DMS 273 treated with DMSO at 0.1 percent for 48 hours (cell line): ENCODE measurements at places on chromosomes 7 and 10.

GRCh38 chr10:132667342-132668047, 118.5 kb downstream of the NKX6-2 start:
- DNase-seq, result no peak

DNA sequence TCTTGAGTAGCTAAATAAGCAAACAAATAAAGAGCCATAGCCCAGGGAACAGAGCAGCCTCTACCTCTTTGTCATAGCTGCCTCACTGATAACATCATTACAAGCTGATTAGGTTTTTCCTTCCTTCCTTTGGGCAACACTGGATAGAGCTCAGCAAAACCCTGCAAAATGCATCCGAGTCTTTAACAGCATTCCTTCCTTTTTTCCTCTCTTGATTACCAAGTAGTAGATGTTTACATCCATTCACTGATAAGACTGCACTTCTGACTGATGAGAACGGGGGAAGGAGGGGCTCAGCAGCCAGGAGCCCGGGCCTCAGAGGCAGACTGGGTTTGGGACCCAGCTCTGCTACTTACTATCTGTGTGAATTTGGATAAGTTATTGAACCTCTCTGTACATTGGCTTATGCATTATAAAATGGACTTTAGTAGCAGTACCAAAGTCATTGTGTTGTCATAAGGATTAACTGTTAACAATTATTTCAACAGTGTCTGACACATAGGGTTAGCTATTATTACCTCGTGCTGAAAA, 214.2 kb downstream of the ANK3 start:
- DNase-seq, result no peak

DNA sequence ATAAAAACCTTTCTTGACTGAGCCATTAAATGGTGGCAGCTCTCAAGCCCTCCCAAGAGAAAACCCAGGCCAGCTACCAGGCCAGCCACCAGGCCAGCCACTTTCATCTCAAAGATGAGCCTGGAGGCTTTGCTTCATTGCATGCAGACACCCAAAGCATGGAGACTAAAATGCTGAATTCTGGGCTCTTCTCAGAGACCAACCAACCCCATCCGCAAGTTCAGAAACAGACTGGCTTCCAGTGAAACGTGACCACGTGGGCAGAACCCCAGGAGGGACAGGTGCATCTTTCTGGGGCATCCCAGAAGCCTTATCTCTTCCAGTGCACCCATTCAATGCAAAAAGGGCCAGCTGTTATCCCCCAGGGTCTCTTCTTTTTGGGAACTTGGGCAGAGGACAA, 20.9 kb downstream of the CHST15 start:
- DNase-seq, result no peak

DNA sequence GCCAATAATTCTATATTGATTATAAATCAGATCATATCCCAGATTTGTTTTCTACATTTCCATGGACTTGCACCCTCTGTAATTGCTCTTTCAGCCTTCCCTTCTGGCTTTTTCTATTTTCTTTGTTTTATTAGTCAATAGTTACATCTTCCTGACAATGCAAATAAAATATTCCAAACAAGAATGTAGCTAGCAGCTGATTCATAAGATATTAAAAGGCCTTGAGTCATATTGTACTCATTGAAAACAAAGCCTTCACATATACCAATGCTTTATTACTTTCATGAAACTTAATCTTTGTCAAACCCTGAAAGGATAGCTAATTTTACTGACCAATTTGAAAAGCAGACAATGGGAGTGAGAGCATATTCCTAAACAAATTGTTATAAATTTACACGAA, 10.7 kb upstream of the SFMBT2 start:
- DNase-seq, result no peak

DNA sequence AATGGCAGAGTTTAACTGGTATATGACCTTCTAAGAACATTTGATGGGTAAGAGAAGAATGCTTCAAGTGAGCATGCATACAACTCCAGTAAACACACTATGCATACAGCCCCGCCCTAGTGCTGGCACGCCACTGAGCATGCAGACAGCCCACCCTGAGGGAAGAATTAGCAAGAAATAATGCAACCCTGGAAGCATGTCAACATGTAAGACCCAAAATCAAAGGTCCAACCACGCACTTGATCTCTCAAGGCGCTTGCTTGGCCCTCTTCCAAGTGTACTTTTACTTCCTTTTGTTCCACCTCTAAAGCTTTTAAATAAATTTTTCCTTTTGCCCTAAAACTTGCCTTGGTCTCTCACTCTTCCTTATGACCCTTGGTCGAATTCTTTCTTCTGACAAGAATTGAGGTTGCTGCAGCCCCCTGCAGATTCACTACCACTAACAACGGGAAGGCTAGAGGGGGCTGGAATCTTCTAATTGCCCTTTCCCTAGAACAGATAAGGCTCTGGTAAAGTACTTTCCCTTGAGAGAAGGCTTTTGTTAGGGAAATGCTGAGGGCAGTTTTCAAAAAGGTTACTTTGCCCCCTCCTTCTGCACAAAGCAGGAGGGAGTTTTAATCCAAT, 3.4 kb downstream of the FAM24B start:
- no peak for DNase-seq

DNA sequence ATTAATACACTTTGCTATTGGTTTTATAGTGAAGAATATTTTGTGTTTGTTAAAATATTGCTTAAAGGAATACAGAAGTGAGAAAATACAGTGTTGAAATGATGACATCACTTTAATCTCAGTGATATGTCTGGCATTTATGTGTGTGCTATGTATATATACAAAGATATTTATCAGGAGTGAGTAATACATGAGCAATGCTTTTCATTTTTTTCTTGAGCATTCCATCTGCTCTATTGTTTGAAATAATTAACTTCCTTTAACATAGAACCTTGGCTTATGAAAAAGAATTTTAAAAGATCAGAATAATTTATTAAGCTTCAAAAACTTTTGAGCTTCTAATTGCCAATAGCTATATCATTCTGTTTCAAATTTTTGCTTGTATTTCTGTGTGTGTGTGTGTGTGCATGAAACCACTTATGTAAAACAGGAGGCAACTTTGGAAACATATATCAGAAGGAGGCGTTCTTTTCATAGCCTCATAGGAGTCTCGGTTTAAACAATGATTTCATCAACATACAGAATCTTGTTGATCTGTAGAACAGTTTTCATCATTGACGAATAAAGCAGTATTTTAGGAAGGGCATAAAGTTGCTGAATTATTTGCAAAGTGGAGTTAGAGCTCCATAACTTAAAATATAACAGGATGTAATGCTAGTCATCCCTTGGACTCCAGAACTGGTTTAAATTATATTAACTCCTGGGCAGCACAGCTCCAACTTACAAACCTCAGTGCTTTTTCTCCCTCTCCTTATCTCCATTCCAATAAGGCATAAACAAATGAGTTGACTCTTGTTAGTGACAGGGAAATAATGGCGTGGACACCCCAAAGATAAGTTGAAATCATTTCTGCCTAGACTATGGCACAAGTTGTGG, 228.4 kb upstream of the DGKB start:
- DNase-seq, result no peak

DNA sequence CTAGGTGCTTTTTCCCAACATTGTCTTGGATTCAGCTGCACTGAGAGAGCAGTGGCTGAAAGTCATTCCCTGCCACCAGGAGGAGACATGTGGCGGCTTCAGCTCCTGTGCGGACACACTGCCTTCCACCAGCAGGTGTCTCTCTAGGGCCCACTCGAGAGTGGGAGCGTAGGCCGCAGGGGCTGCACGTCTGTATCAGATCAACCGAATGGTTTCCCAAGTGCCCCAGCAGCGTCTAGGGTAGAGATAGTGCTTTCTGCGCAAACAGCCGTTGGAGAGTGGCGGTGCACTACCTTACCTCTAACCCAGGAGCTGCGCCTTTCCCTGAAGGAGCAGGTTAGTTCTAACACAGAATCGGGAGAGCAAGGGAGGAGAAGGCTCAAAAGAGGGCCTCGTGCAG, 31.7 kb downstream of the PAPOLB start:
- DNase-seq, result no peak

GRCh38 chr10:6349846-6350535, 147.3 kb downstream of the PFKFB3 start:
- no peak for DNase-seq

DNA sequence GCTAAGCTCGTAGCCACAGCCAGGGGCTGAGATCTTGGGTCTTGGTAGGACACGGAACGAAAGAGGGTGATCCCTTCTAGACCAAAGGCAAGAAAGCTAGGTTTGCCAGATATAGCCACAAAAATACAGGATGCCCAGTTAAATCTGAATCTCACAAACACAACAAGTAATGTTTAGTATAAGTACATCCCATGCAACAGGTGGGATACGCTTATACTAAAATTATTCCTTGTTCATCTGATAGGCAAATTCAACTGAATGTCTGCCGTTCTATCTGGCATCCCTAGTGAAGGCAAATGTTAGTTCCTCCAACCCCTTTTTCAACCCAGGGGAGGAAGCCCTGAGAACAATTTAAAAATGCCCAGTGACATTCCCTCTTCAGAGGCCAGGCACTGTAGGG, 131.1 kb upstream of the MGMT start:
- DNase-seq, result no peak

DNA sequence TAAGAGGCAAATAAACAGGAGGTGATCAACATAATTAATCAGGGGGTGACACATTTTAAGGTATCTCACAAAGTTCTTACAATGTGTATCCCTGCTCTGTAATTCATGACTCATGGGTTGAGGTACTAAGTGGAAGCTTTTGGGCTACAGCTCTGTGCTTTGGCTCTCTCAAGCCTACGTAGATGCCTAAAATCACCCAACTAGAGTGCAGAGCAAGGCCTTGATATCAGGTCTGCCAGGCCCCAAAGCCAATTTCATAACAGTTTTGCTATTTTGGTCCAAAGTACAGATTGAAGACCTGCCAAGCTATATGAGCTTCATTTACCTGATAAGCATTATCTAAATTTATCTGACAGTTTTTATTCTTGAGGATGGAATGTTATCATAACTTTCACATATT, 175.3 kb upstream of the BET1 start:
- no peak for DNase-seq

DNA sequence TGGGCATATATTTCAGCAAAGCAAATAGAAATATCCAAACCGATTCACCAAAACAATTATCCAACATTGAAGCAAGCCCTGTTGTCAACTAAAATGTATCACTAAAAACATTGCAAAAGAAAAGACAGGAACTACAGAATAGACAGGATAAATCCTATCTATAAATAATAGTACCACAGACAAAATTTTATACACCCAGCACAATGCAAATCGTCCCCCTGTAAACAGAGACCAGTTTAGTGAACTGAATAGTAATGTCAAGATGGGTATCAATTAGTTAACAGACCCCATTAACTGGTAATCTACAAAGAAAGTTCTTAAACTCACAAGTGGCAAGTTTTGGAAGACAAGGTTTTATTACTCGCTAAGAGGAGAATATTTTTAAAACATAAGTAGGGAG, 4.0 kb downstream of the ZC3HAV1 start:
- DNase-seq, result no peak

DNA sequence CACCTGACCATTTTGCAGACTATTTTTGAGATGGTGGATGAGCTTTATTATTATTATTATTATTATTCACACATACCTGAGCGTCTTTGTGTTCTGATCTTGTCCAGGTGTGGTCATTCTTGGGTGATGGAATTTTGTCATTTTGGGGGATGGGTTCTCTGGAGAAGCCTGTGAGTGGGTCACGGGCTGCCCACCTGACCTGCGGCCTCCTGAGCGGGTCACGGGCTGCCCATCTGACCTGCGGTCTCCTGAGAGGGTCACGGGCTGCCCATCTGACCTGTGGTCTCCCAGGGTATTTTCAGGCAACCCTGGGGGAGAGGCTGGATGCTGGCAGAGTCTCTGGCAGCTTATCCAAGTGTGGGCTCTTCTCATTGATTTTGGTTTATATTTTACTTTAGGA, 7.3 kb downstream of the SCART1 start:
- DNase-seq, result no peak

GRCh38 chr7:72793791-72794190, 34.2 kb downstream of the TYW1B start:
- no peak for DNase-seq

- DNase-seq, result no peak
Observed at GRCh38 chr10:107072786-107073185, 91.7 kb downstream of the SORCS1 start.

DNA sequence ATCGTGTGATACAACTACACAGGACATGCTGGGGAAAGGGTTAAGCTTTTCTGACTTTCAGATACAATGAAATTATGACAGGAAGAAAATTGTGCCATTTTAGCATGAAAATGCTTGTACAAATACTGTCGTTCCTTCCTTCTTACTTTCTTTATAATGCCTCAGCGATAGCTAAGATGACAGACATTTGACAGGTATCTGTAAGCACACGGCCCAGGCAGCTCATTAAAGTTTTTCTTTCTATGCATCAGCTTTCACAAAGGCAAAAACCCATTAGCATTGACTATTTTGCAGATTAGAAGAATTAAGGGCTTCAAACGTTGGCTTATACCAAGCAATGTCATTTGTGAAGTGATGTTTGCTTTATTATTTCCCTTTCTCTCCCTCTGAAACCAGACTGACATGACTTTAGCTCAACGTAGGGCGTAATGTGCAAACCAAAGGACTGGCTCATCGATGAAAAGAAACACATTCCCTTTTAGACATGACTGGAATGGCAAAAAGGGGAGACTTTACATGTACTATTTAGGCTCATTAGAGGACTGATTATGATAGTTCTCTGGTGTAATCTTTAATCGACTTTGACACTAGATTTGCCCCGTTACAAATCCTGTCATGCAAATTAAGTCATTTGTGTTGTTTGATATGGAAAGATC, 258.4 kb upstream of the SP8 start:
- DNase-seq, result no peak

GRCh38 chr10:9645928-9646600, 1371.6 kb upstream of the CELF2 start:
- no peak for DNase-seq
